ENCODE measurements at places on chromosomes 2 and 18.

- DNase-seq = no peak
Measured at GRCh38 chr2:215884451-215885087, 128.8 kb downstream of the MREG start.

- DNase-seq = no peak
Measured at GRCh38 chr2:69177785-69178636, 165.0 kb downstream of the ANTXR1 start.

DNA sequence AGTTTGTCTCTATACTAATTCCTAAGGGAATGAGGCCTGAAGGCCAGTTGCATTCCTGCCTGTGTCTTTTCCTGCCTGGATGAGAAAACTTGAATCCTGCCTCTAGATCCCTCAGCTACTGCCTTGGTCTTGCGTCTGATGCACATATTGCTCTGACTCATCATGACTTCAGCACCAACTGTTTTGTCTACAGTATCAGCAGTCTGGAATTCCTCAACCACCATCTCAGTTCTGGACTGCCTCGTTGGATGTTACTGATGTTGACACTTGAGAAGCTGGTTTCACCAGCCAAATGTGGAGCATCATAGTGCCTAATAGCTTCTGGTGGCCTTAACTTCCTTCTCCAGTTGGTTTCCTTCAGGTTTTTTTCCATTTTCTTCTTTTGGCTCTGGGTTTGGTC, 211.0 kb downstream of the CTNNA2 start:
- DNase-seq = no peak

DNA sequence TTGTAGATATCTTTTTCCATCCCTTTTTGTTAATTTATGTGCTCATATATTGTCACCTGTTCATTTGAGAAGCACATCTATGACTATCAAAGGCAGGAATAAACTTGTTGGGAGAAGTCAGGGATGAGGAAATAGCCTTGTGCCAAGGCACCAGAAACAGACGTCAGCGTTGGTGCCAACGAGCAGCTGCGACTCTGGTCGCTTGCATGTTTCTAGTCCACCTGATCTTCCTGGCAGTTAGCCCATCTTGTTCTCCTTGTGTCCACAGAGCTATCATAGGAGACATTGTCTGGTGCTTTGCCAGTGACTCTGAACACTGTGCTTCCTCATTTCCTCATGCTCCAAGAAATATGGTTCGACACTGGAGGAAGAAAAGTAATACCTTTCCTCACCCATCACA, 374.4 kb downstream of the PTPRM start:
- peak; percentile 23 for DNase-seq

GRCh38 chr18:31049189-31049588, 6.6 kb upstream of the DSC3 start:
- no peak for DNase-seq

DNA sequence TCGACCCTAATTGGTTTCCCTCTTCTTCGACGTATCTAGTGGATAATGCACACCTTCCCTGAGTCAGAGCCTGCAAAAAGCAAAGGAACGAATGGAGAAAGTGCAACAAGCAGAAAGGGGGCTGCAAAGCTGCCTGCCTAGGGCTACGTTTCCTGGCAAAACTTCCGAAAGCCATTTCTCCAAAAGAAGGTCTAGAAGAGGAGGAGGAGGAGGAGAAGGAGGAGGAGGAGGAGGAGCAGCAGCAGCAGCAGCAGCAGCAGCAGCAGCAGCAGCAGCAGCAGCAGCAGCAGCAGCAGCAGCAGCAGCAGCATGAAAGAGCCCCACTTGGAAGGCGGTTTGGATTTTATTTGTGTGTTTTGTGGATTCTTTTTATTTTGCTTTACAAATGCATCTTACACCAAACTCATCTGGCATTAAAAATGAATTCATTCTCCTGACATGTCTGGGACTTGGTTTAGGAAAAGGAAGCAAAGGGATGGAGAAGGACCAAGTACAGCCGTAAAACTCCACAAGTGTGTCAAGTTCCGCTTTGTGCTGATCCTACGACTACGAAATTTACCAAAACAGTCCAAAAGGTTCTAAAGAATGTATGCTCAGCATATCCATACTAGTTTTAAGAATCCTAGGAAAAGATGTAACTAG, 2.0 kb downstream of the TCF4 start:
- peak; percentile 18 for DNase-seq

DNA sequence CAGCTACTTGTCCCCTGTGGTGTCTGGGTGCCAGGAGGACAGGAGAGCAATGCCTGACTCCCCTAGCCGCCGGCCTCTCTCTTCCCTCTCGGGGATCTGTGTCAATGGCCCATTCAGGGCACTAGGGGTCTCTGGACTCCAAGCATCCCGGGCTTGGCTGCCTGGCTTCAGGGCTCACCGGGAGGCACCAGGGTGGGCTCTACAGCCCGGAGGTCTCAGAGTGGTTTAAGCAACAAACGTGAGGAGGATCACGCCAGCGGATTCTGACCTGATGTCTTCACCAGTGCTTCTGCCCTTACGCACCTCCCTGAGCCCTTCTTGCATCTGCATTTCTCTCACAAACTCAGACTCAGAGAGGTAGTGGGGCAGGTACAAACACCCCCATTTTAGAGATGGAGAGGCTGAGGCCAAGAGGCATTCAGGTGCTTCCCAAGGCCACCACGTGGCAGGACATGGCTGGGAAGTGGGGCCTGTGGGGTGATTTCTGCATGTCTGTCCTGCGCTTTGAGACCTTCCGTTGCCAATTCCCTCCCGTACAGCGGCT, 243.0 kb downstream of the CELF4 start:
- DNase-seq = peak; percentile 40

DNA sequence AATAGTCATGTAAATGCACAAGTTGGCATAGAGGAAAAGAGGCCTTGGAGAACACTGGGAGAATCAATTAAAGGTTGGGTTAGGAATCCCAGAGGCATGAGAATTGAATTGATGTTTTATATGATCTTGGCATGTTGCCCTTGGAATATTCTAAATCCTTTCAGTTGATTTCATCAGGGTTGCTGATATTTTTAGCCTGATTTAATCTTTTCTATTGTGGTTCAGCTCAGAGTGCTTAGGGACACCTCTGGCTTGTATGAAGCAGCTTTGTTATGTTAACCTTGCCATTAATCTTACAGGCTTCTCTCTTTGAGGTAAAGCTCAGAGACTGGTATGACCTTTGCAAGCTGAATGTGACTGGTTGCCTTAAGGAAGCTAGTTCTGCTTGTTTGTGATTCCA, 64.4 kb upstream of the LYPD6B start:
- DNase-seq = no peak

DNA sequence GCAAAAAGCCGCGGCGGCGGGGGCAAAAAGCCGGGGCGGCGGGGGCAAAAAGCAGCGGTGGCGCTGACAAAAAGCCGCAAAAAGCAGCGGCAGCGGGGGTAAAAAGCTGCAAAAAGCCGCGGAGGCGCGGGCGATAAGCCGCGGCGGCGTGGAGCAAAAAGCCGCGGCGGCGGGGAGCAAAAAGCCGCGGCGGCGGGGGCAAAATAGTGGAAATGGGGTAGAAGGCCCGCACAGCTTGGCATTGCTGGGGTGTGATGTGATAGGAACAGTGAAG, 450.1 kb downstream of the ANKRD30B start:
- DNase-seq = no peak

- DNase-seq = no peak
Measured at GRCh38 chr18:59908799-59909198, 9.0 kb downstream of the PMAIP1 start.

GRCh38 chr18:38526922-38527321, 961.3 kb upstream of the CELF4 start:
- no peak for DNase-seq

DNA sequence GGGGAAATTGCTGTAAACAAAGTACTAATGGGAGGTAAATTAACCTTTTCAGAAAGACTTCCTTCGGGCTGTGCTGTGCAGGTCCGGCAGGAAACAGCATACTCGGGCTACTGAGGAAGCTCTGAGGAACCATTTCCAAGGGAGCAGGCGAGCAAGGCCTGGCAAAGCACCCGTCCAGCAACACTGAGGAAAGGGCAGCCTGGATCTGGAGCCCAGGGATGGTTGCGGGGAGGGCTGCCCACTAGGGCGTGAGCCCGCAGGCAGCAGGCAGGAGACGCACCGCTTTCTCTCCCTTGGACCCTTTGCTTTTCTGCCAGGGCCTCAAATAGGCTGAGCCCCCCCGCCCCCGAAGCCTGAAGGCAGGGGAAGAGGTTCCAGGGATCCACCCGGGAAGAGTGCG, 89.5 kb downstream of the SOX11 start:
- no peak for DNase-seq

DNA sequence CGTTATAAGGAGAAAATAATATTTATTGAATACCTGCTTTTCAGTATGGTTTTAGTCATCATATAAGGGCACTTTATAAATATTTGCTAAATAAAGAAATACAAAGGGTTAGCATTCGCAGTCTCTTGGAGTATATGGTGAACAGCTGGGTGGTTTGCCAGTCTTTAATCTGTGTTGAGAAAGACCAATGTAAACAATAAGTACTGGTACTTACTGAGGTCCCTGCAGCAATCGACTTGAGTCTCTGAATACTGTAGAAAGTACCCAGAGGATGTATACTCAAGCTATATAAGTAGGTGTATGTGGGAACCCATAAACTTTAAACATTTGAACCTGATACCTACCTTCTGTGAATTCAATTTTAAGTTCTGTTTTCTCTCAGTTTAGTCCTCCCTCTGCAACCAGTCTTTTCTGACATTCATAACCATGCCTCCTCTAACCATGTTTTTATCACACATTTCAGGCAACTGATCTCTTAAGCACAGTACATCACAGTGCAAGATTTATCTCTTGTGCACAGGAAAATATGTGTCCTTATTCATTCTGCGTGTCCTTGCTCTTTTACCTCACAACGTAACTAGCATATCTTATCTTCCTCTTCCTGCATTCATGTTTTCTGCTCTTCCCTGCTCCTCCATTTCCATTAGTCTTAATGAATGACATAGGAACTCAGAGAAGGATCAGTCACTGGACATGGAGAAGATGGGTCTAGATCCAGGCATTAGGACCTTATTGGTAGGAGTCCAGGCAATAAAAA, 21.7 kb downstream of the C18orf63 start:
- no peak for DNase-seq

GRCh38 chr2:120037995-120038541, 25.2 kb downstream of the EPB41L5 start:
- no peak for DNase-seq

Data from NCI-H1694 treated with DMSO at 0.1 percent for 48 hours (cell line).